ENCODE measurements at places on chromosomes 11 and 22.

GRCh38 chr11:122491509-122491908 lies 164.0 kb upstream of the UBASH3B start:
- no peak for DNase-seq

DNA sequence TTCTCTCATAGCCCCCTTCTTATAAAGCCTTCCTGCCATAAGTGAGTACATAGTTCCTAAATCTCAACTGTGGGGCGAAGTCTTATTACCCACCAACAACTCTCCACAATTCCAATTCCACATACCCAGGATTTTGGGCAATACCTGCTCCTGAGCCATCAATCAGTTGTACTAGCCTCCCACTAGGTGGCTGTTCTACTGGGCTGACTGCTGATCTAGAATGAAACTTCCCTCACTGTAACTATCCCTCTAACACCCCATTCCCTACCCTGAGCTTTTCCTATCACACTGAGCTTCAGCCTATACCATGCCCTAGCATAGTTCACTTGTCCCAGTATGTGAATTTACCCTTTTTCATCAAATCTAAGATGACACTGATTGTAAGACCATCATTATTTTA lies 52.5 kb downstream of the RRAS2 start:
- DNase-seq, result no peak

- no peak for DNase-seq
Measured at GRCh38 chr22:49833340-49834007, 5.8 kb upstream of the BRD1 start.

DNA sequence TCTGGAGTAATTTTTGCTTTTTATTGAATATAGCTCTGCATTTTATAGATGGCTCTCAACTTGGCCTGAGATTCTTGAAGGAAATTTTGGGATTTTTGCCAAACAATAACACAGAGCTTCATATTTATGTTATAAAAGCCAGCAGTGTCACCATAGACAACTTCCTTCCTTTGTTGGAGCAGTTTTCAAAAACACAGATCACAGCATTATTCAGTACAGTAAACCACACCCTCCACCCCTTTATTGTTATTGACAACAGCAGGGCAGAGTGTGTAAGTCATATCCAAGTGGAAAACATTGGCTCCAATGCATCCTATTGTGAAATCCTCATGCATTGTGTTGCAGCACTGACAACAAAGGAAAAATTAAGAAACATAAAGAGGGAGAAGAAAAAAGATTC lies 62.6 kb upstream of the PRSS23 start:
- DNase-seq, result no peak

GRCh38 chr22:27480487-27480886 lies 321.1 kb downstream of the MN1 start:
- peak; percentile 71 for DNase-seq

Measured in NCI-H1092 treated with DMSO at 0.1 percent for 48 hours (cell line).